Activated CD8-positive, alpha-beta memory T cell treated with anti-CD3 and anti-CD28 coated beads, Interleukin-2, amount 10 ng/mL, durations not matched to agents 7 days and 5 days (primary cell): ENCODE measurements at places on chromosomes 12 and 14. TPM values are rescaled to one million over a fixed set of nuclear protein-coding genes. Genes with fewer than 3 reads are reported as not detected.

GRCh38 chr12:60162988-60163720, 567.3 kb downstream of the SLC16A7 start:
- no peak for DNase-seq
- H3K27ac ChIP-seq = no peak overlapping the region
- no peak overlapping the region for H3K4me3 ChIP-seq
- H3K27me3 ChIP-seq = no peaks in the 10 kb centered on the region
- H3K4me1 ChIP-seq = no peaks in the 10 kb centered on the region

GRCh38 chr14:104933746-104934733, 9.4 kb downstream of the PLD4 start:
- peak overlapping the region; percentile 42 for H3K4me3 ChIP-seq
- peaks cover 2% of the 10 kb centered on the region for H3K4me1 ChIP-seq
- H3K27ac ChIP-seq = no peak overlapping the region
- H3K36me3 ChIP-seq = no peaks in the 10 kb centered on the region
- H3K27me3 ChIP-seq = peaks cover 39% of the 10 kb centered on the region
- no peak for DNase-seq

DNA sequence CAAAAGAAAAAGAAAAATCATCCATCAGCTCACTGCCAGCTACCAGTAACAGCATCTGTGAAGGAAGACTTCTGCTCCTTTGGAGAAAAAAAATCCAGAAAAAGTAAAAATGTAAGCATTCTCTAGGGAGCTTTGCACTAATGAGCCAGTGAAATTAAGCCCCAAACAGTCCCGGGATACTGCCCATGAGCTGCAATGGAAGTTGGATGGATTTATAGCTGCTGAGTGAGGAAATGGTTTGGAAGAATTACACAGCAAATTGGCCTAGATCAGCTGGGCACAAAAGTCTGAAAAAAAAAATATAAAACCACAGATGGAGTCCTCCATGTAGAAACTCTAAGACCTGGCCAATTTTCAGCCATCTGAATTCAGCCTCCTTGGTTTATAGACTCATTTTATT, 462.9 kb upstream of the USP15 start:
- DNase-seq = no peak
- no peak overlapping the region for H3K27ac ChIP-seq

KRT6C gene
- total RNA-seq = not detected

P2RX2 gene
- total RNA-seq = not detected
